ENCODE measurements at places on chromosomes 2 and 18.

DNA sequence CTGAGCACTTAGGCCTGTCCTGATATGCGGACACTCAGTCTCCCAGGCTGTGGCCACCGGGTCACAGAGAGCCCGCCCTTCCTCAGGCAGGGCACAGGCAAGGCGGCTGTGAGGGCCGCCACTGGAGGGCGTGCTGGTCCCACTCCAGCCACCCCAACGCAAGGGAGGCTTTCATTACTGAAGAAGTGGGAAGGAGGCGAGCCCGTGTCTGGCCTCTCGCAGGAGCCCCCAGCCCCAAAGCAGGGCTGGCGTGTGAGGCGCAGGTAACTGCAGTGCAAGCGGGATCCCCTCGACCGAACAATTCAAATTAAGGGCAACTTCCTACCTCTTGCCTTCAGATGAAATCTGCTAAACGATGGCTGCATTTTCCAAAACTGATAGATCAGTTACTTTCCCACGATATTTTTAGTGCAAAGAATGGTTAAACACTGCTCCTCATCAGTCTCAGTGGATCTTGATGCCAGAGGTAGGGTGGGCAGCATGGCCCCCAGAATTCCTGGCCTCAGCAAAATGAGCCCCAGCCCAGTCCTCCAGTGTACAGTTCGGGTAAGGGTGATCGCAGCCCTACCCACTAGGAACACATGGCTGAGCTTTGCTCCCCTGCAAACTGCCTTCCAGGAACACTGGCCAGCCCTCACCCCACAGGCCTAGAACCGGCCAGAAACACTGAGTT is 97.2 kb downstream of the SEPTIN10 start:
- no peak for DNase-seq

- no peak for DNase-seq
Measured at GRCh38 chr2:150271952-150272802, 215.3 kb downstream of the RND3 start.

GRCh38 chr2:98538280-98539041 is 69.9 kb downstream of the COA5 start:
- DNase-seq, result no peak

- no peak for DNase-seq
Measured at GRCh38 chr2:76268902-76269620, 558.3 kb upstream of the GCFC2 start.

DNA sequence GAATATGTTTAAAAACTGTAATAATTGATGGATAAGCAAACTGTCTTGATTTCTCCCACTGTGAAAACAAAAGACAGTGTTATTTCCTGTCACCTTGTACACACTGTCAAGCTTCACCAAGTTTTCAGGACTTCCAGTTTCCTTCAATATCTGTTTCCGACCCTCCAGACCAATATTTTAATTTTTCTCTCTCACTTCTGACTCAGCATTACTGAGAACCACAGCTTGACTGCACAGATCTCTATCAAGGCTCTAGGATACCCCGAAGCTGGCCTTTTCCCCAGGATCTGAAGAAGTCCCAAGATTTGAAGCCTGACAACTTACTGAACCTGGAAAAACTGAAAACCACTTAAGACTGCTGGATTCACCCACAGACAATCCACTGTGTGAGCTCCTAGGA is 13.2 kb upstream of the SULT1C3 start:
- no peak for DNase-seq

DNA sequence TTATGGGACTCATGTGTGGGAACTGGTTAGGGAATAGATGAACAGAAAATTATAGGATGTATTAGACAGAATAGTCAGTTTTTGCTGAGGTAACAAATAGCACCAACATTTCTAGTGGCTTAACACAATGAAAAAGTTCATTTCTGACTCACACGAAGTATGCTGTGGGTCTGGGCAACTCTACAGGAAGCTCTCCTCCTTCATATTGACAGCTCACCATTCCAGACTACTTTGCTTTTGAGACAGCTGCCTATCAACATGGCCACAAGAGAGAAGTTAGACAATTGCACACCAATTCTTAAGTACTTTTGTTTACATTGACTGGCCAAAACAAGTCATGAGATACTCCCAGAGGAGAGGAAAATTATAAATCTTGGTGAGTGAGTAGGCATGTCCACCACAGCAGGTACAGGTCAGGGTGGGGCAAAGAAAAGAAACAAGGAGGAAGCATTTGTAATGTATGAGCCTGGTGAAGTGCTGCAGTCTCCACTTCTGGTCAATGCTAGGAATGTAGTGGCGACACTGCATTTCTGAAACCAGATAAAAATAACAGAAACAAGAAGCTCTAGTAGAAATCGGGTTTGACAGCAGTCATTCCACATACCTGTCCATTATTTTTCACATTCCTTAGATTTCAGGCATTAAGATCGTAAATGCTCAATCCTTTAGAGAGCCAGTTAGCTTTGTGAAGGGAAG is 141.6 kb downstream of the ICOS start:
- DNase-seq, result no peak

GRCh38 chr2:213723041-213723560 is 438.8 kb downstream of the SPAG16 start:
- no peak for DNase-seq

GRCh38 chr2:148917431-148917830 is 42.4 kb downstream of the KIF5C start:
- no peak for DNase-seq

- DNase-seq, result no peak
Measured at GRCh38 chr2:75710220-75710576, 517 bp downstream of the GCFC2 start.

DNA sequence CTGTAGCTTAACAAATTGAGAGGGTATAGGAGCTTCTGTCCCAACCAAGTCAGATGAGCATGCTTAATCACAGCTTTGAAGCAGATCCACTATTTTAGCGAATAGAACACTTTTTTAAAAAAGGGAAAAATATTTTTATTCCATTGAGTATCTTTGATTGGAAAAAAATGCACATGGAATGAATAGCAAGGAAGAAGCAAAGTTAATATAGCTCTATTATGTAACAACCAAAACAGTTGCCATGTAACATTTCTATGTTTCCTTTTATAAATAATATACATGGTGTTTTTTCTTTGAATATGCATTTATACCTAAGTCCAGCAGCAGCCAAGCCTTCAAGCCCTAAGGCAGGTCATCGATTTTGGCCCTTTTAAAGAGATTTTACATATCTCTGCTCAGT is 21.4 kb upstream of the SPTBN1 start:
- DNase-seq, result no peak

DNA sequence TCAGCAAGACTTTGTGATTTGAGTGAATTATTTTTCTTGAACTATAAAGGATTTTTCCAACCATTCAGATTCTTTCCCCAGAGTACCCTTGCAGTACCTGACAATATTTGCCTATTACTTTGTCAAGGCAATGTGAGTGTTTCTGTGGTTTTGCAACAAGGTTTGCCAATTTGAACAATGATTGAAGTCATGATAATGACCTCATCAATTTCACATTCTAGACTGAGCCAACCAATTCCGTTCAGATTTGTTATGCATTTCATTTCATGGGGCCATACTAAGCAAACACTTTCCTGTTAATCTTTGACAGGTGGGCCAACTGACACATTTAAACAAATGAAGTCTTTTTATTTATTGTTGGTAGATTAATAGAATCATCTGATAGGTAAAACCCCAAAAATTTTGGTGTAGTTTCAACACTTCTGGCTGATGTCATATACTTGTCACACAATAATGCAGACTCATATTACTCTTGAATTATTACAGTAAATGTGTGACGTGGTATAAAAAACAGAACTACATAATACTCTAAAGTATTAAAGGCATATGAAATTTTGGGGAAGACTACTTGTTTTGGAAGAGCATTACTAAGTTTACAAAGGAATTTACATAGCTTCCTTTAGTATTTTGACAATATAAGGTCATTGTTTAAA is 526.4 kb downstream of the DPP10 start:
- DNase-seq, result no peak

DNA sequence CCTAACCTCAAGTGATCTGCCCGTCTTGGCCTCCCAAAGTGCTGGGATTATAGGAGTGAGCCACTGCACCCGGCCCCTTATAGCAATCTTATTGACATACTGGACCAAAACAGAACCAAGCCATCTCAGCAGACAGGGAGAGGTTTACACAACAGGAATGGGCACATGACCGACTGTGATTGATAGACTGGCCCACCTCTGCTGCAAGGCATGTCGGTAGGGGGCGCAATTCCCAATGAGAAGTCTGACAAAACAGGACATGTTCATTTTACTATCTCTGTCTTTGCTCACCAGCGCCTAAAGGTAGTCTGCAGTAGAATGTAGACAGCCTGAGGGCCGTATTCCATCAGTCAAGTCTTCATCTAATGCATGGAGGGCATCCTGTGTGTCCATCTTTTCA is 2.0 kb downstream of the LYPD6B start:
- no peak for DNase-seq

GRCh38 chr2:78065366-78065765 is 543.2 kb upstream of the LRRTM4 start:
- no peak for DNase-seq

GRCh38 chr2:26472821-26473655 is 4.9 kb downstream of the OTOF start:
- DNase-seq, result no peak

DNA sequence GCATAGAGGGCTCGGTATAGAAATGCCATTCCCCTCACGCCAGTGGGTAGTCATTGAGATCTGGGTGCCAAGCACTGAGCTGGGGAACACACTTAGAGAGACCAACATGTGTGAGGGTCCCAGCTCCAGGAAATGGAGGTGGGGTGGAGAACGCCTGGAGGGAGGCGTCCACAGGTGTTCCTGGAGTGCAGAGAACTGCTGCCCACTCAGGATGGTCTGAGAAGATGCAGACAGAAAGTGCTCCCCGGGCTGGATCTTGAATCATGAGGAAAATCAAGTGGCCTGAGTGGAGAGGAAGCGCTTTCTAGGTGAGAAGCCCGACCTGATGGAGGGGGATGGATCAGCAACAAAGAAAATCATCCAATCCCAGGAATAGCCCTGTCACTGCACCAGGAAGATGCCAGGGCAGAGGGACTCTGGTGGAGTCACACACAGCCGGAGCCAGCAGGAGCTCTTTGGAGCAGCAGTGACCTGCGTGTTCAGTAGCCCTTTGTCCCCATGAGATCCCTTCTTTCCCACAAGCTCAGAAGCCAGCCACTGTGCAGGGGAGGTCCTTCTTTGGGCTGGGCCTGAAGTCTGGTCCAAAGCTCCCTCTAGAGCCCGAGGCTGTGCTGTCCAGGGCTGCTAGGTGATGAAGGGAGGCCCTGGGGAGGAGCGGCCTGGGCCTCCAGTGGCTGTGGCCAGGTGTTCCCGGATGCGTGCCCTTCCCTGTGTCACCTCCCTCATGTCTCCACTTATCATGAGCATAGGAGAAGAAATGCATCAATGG is 112.3 kb downstream of the RNF144A start:
- DNase-seq, result no peak

GRCh38 chr18:50199921-50200320 is 5.0 kb upstream of the MYO5B start:
- no peak for DNase-seq

DNA sequence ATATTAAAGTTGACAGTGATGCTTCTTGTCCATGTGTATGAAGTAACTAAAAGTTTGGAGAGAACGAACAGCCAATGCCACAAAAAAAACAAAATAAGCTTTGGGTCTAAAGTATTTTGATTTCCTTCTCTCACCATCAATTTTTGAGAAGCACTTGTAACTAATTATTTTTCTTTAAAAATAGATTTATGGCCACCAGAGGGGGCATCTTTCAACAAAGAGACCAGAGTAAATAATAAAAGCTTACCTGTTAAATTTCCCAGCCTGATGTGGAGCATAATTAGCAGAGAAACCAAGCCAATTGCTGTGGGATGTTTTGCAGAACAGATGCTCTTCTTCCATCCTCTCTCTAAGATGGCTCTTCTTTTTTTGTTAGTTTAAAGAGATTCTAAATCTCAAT is 29.0 kb downstream of the LINC00305 start:
- no peak for DNase-seq

GRCh38 chr18:56562479-56562878 is 75.9 kb downstream of the TXNL1 start:
- DNase-seq, result no peak

DNA sequence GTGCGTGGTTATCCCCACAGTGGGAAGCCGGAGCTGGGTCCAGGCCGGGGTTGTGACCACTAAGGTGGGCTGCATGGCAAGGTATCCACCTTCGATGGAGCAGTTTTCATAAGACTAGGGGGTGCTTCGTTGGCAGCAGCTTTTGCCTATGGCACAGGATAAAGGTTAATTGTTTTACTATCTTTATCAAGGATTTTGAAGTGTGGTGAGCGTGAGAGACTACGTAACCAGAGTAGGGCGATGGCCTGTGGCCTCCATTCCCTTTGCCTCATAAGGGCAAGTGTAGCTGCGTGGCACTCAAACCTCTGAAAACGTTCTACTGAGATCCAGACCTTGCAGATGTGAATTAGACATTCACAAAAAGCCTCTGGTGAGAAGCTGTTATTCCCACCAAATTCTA is 206.6 kb downstream of the ACKR3 start:
- DNase-seq, result no peak

- DNase-seq, result no peak
Measured at GRCh38 chr18:79657342-79657996, 22.1 kb upstream of the CTDP1 start.

GRCh38 chr2:168935810-168936581 is 34.9 kb downstream of the G6PC2 start:
- no peak for DNase-seq

GRCh38 chr2:234459401-234460009 is 37.4 kb downstream of the ARL4C start:
- no peak for DNase-seq

- DNase-seq, result no peak
Measured at GRCh38 chr18:56825878-56826277, 174.7 kb downstream of the WDR7 start.

DNA sequence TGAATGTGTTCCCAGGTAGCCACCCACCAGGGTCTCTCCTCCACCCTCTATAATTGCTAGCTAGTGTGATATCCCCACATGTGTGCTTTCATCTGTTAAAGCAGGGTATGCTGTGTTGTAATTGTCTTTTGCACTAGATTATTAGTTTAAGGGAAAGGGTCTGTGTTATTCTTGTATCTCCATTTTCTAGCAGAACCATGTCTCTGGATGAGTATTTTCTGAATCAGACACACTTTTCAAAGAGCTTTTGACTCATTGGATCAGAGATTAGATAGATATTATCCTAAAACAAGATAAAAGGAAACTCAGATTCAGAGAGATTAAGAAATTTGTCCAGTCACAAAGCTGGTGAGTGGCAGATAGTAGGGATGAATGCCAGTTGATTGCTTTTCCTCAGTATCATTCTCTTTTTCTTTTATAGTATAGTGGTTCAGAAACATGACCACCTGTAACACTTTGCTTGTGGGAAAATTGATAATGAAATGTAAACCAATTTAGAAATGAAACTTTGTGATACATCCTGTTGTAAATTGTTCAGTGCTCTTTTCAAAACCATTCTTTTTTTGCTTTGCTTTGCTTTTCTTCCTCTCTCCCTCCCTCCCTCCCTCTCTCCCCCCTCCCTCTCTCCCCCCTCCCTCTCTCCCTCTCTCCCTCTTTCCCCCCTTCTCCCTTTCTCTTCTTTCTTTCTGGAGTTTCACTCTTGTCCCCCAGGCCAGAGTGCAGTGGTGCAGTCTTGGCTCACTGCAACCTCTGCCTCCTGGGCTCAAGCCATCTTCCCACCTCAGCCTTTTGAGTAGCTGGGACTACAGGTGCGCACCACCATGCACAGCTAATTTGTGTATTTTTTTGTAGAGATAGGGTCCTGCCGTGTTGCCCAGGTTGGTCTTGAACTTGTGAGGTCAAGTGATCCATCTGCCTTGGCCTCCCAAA is 7.4 kb downstream of the MIB1 start:
- no peak for DNase-seq

Data from bone marrow (tissue), 2 donors.